ENCODE measurements at places on chromosomes 1 and 21.

- no peak for DNase-seq
Measured at GRCh38 chr1:107782217-107782845, 182.6 kb downstream of the VAV3 start.

DNA sequence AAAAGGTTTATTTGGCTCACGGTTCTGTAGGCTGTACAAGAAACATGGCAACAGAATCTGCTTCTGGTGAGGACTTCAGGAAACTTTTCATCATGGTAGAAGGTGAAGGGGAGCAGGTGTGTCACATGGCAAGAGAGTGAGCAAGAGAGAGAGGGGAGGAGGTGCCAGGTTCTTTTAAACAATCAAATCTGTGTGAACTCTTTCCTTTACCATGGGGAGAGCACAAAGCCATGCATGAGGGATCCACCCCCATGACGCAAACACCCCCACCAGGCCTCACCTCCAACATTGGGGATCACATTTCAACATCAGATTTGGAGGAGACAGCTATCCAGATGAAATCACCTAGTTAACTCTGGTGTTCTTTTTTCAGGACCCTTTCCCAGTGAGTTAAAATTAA is 103.6 kb downstream of the GALNT2 start:
- DNase-seq: no peak

- no peak for DNase-seq
Measured at GRCh38 chr1:43147625-43148327, 24.3 kb downstream of the EBNA1BP2 start.

DNA sequence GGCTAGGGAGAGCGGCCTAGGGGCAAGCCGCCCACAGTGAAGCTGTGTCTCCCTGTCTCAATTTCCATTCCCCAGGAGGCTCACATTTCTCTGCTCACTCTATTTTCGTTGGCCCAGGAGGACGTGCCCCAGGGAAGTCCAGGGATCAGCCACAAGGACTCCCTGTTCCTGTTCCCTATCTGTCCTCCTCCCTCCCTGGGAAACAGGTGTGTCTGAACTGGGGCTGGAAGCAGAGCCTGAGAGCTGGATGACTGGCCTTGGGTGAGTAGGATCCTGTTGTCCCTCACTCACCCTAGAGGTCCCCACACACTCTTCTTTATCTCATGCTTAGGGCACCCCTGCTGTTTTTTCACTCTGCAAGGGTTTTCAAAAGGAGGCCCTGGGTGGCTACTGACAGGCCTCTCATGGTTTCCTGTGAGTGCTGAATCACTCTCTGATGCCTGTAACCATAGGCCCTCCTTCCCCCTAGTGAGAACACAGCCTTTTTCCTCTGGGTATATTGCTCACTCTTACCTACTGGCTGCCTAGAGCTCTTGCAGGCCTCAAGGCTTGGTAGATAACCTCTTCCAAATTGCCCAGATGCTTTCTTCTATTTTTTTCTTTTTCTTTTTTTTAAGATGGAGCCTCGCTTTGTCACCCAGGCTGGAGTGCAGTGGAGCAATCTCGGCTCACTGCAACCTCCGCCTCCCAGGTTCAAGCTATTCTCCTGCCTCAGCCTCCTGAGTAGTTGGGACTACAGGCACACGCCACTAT is 3.3 kb upstream of the UTP11 start:
- DNase-seq: no peak

- DNase-seq: no peak
Measured at GRCh38 chr1:46446646-46447498, 42.8 kb upstream of the DMBX1 start.

GRCh38 chr1:226400519-226401354 is 7.2 kb downstream of the PARP1 start:
- no peak for DNase-seq

- no peak for DNase-seq
Measured at GRCh38 chr1:168792592-168793125, 63.7 kb upstream of the DPT start.

DNA sequence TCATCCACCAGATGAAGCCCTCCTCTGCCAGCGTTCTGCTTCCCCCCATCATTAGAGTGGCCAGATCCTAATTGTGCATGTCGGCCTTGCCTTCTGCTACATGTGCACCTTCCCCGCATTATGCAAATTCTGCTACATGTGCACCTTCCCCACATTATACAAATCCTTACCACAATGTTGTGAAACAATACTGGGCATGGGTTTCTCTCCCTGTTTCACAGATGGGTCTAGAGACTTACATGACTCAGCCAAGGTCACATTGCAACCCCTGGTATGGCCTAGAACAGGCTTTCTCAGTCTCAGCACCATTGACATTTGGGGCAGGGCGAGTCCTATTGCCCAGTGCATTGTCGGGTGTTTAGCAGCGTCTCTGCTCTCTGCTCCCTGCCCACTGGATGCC is 1.0 kb upstream of the CELA2A start:
- no peak for DNase-seq

- no peak for DNase-seq
Measured at GRCh38 chr1:24939675-24940193, 9.7 kb upstream of the RUNX3 start.

DNA sequence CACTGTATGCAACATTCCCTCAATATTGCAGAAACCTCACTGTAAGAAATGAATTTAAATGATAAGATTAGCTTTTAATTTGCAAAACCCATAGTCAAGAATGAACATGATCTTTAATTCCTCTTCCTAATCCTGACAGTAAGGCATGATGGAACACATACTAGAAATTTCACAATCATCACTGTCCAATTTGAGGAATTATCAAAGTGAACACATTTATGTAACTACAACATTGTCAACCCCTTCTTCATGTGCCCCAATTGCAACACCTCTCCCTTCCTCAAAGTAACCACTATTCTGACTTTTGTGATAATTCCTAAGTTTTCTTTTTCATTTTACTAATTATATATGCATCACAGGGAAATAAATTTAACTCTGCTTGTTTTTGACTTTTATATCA is 103.1 kb downstream of the LHX8 start:
- no peak for DNase-seq
